ENCODE measurements at places on chromosomes 4 and X.

- no peak for DNase-seq
Observed at GRCh38 chrX:39670281-39670680, 427.5 kb downstream of the BCOR start.

DNA sequence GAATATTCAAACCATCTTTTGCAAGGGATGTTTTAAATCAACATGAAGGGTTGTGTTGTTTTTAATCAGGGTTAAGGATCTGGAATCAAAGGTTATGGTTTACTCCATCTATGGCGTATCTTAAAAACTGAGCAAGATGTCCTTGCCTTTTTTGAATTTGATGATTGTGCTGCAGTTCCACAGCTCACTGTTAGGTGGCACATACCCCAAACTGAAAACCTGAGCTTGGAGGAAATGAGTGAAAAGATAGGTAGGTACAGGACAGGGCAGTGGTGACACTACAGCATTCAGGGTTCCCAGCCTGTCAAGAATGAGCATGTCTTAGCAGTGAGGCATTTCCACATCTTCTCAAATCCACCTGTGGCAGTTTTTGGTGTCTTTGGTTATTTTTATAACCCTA lies 13.1 kb upstream of the EOLA1 start:
- DNase-seq = no peak

DNA sequence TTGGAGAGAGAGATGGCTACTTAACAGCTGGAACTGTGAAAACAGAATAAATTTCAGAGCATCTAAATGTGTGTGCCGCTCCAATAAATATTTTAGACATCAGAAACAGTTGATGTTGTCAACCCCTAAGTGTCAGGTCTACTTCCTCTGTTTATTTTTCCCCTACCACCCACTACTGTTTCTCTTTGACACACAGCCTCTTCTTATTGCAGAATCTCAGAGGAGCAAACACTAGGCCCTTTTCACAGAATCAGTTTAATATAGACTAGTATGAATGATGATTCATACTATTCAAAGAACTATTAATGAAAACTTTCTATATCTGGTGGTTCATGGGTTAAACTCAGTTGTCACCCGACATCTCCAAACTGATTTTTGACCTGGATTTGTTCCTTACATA lies 33.9 kb downstream of the NAA11 start:
- DNase-seq = no peak

DNA sequence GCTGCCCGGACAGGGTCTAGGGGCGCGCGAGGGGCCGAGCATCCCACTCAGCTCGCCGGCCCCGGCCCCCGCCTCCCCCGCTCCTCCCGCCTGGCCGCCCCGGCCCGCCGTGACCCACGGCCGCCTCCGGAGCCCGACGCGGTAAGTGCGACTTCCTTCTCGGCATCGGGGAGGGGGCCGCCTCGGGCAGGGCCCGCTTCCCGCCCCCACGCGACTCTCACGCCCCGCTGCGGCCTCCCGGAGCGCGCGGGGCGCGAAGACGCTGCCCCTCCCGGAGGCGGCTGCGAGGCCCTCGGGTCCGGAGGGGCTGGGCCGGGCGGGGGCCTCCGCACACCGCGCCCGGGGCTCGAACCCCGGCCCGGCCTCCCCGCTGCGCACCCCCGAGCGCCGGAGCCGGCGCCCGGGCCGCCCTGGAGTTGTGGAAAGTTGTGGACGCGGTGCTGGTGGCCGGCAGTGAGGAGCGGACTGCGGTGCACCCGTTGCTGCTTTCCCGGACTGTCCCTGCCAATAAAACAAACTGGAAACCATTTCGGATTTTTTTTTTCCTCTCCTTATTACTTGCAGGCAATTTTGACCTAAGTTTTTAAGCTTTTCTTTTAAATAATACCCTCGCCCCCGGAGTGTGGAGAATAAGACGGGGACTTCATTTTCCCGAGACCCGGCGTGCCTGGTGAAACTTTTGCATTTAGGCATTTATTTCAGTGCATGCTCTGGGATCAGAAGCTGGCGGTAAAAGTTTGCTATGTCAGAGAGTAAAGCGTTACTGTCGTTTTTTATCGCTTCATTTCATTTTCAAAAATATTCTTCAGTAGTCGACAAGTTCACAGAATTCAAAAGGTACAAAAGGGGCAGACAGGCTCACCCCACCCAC lies 13.0 kb upstream of the TMEM156 start:
- DNase-seq = no peak

DNA sequence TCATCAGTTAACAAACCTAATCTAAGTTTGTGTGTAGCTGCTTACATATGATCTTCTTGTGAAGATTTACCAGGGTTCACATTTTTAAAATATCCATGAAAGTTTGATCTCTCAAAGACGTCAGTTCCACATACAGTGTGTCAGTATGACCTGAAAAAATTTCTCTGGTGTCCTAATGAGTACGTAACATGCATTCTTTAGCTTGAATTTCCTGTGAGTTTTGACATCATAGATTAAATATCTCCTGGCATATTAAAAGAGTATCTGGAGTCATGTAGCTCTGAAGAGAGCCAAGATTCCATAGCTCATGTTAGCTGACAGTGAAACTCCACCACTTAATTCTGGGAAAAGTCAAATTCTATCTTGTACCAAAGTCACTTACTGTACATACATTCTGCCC lies 43.9 kb upstream of the PDLIM5 start:
- DNase-seq = no peak

DNA sequence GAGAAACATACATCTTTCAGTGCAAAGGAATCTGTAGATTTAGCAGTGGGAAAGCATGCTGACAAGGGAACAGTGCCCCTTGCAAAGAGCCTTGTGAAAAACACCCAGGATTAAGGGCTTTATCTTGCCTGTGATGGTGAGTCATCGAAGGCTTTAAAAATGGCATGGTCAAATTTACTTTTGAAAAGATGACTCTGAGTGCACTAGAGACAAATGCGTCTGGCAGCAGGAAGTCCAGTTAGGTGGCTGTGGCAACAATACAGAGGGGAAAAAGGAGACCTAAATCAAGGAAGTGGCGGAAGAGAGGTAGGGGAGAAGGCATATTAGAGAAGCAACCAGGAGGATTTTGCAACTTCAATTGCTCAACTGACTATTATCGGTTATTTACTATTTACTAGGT lies 472.6 kb upstream of the CPEB2 start:
- DNase-seq = no peak

GRCh38 chr4:40121515-40121914 lies 64.9 kb downstream of the N4BP2 start:
- DNase-seq = no peak

DNA sequence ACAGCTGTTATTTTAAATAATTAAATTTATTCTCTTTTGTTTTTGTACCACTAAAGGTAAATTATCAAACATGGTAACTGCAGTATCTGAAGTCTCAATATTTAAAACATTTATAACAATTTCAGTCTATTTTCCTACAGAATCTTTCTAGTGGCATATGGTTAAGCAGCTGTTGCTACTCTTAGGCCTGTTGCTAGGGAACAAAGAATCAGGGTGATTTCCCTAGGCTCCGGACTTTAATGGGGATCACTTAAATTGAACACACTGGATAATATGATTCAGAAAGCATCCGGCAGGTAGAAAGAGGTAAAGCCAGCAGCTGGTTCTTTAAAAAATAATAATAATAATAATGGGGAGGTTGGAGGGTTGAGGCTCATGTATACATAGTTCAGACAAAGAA lies 17.6 kb downstream of the FBXO8 start:
- DNase-seq = peak; percentile 25

GRCh38 chr4:103268746-103269145 lies 70.6 kb upstream of the CENPE start:
- no peak for DNase-seq

- no peak for DNase-seq
Observed at GRCh38 chr4:149754526-149754925, 61.1 kb downstream of the IQCM start.

GRCh38 chrX:48569958-48570357 lies 4.3 kb upstream of the RBM3 start:
- DNase-seq = no peak

DNA sequence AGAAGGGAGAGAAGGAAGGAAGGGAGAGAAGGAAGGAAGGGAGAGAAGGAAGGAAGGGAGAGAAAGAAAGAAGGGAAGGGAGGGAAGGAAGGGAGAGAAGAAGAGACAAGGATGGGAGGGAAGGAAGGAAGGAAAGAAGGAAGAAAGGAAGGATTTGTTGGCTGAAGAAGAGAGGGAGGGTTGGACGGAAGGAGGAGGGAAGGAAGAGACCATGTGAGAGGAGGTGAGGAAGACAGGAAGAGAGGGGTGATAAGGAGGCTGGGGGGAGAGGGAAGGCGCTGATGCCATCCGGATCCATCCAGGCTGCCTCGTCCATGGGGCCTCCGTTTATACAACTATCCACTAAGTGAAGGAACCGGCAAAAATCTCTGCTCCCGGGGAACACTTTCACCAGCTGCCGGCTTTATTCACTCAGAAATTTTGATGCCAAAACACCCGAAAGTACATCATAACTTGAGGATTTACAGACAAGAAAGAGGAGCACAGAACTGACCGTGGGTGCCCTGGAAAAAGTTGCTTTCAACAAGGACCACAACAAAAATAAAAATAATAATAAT lies 14.9 kb downstream of the DHRSX start:
- DNase-seq = no peak

GRCh38 chr4:85762529-85762871 lies 287.6 kb downstream of the ARHGAP24 start:
- no peak for DNase-seq

- DNase-seq = no peak
Observed at GRCh38 chr4:107635735-107636134, 84.3 kb downstream of the PAPSS1 start.

GRCh38 chr4:122007016-122007415 lies 55.2 kb upstream of the TRPC3 start:
- no peak for DNase-seq

GRCh38 chr4:2043396-2044118 lies 15.6 kb upstream of the NAT8L start:
- no peak for DNase-seq

DNA sequence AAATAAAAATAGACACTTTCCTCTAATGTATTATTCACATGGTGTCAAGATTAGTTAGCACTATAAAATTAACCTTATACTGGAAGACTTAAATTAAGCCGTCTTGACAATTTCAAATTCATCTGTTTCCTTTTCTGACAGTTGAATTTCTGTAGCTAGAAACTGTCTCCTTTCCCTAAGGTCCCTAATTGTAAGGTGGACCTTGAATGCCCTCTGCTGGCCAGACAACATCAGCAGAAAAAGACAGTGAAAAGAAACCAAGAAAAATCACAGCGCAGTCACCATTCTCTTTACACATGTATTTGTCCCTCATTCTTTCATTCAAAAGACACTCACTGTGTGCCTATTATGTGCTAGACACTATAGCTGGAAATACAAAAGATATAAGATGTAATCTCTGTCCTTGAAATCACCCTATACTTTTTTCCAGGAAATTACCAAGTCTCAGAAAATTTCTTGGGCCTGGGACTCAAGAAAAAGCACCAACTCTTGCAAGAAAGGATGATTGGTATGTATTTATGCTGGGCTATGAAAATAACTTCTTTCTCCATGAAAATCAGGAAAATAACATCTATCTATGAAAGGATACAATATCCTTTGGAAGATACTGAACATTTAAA lies 32.7 kb upstream of the AMBN start:
- no peak for DNase-seq

DNA sequence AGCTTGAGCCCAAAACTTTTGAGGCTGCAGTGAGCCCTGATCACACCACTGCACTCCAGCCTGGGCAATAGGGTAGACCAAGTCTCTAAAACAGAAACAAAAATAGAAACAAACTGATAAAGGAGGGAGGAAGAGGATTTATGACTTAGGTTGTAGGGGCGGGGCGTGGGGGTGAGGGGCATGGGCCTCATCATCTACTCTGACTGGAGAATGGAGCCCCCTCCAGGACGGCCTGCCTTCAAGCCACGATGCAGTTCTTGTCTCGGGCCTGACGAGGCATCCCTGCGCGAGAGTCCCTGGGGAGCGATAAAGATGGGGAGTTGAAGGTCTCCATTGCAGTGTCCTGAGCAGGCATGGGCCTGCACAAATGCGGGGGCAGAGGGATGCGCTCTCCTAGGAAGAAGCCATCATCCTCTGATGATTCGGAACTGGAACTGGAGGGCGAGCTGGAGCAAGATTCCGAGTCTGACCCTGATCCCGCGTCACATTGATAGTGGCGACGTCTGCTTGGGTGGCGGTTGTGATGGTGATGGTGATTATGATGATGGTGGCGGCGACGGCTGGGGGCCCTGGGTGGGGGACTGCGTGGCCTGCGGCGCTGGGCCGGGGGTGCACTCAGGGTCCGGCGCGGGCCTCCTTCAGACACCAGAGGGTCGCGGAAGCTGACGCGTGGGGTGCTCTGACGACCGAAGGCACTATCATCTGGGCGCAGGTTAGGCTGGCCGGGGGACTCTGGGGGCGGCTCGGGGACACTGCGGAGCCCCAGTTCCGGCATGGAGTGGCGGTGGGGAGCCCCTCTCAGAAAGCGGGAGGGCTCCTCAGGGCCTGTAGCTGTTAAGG lies 4.0 kb downstream of the PLP2 start:
- DNase-seq = no peak

DNA sequence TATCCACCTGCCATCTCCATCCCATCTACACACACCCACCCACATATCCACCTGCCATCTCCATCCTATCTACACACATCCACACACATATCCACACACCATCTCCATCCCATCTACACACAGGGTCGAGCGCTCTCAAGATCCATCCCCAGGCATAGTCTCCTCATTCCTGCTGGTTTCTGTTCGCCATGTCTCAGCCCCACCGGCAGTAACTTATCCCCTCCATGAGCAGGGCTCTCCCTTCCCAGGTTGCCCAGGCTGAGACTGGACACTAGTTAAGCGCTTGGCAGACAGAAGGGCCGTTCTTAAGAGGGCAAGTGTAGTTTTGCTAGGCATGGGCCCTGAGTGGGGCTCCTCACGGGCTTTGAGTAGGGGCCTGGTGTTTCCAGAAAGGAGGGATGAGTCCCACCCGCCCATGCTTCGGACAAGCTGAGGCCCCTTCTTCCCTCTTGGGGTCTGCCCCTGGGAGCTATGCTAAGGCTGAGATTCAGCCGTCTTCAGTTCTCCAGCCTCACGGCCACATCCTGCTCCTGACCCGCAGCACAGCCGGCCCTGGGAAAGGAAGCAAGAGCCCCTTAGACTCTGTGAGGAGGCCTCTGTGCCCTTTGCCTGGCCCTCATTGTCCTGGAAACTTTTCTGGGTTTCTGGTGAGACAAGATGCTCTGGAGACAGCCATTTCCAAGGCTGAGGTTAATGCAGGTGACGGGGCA lies 20.4 kb downstream of the TMEM271 start:
- DNase-seq = no peak

GRCh38 chr4:7365462-7366179 lies 69.1 kb downstream of the PSAPL1 start:
- DNase-seq = peak; percentile 76

DNA sequence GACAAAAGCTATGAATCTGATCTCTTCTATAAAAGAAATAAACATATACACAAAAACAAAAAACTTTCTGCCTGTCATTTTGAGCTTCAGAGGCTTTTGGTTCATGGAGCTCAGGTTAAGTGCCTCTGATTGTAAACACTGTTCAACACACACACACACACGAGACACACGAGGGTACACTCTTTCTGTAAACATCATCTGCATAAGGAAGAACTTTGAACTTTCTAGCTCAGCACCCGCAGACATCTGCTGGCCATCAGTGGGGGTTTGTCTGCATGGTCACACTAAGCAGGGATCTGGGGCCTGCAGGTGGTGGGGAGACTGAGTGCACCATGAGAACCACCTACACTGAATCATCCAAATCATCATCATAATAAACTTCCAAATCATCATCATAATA lies 54.9 kb downstream of the STX18 start:
- no peak for DNase-seq

GRCh38 chr4:21625447-21625846 lies 323.1 kb downstream of the KCNIP4 start:
- DNase-seq = no peak

Data from NCI-H524 treated with DMSO at 0.1 percent for 48 hours (cell line).